ENCODE measurements at places on chromosomes 2 and 18.
A peak's percentile ranks its signal among the peaks of the same experiment; 100 is the strongest.

- no peaks in the 10 kb centered on the region for H3K27me3 ChIP-seq
- H3K36me3 ChIP-seq: no peaks in the 10 kb centered on the region
- H3K4me1 ChIP-seq: no peaks in the 10 kb centered on the region
- DNase-seq: no peak
Measured at GRCh38 chr2:235854276-235854675, 313.9 kb downstream of the GBX2 start.

DNA sequence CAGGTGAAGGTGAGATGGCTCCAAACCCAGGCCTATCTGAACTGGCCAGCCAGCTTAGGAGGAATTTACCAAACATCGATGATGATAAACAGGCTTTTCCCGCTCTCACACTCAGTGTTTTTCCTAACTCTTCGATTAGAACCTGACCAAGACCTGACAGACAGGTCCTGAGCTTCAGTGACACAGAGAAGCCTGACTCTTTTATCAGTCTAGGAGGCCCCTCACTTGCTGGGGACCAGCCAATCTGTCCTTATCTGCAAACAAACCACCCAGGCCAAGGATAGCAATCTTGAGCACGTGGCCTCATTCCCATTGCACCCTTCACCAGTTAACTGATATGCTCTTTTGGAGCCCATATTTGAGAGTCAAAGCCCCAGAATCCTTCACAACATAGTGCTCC lies 1.9 kb upstream of the ITSN2 start:
- H3K4me3 ChIP-seq: no peak overlapping the region
- no peak overlapping the region for H3K27ac ChIP-seq
- no peak for DNase-seq

DNA sequence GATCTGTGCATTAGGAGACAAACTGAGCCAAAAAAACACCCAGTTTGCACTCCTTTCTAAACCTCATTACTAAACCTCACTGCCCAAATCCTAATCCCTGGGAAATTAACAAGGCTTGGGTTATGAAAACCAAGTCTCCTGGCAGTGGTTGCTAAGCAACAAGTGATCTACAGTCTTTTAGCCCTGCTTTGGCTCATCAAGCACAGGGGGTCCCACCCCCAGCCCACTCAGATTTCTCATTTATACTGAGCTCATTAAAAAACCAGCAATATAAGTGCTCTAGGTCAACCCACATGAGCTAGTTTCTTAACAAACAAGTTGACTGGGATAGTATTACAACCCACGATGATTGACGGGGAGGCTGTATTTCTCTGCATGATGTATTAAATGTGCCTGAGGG lies 18.4 kb downstream of the DNER start:
- H3K27me3 ChIP-seq: no peaks in the 10 kb centered on the region
- no peak overlapping the region for H3K4me3 ChIP-seq
- DNase-seq: no peak
- H3K27ac ChIP-seq: no peak overlapping the region
- no peaks in the 10 kb centered on the region for H3K36me3 ChIP-seq
- no peaks in the 10 kb centered on the region for H3K4me1 ChIP-seq

- H3K4me3 ChIP-seq: no peak overlapping the region
- DNase-seq: no peak
- no peaks in the 10 kb centered on the region for H3K4me1 ChIP-seq
- no peaks in the 10 kb centered on the region for H3K36me3 ChIP-seq
- no peaks in the 10 kb centered on the region for H3K27me3 ChIP-seq
- H3K27ac ChIP-seq: no peak overlapping the region
Measured at GRCh38 chr2:74706741-74707140, 52.7 kb downstream of the SEMA4F start.

DNA sequence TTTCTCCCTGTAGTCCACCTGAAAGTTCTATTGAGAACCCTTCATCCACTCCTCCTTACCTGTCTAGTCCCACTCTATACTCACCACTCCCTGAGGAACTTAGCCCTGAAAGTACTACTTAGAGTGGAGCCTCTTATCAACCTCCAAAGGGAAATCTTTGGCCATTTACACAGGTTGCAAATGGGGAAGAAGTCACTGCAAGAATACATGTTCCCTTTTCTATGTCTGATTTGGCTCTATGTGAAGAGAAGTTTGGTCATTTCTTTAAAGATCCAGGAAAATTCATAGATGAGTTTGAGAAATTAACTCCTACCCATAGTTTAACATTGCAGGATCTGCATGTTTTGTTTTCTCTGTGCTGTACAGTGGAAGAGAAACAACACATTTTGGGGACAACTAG lies 22.9 kb upstream of the MGAT4A start:
- no peak for DNase-seq
- no peaks in the 10 kb centered on the region for H3K36me3 ChIP-seq
- no peaks in the 10 kb centered on the region for H3K27me3 ChIP-seq
- no peak overlapping the region for H3K27ac ChIP-seq

DNA sequence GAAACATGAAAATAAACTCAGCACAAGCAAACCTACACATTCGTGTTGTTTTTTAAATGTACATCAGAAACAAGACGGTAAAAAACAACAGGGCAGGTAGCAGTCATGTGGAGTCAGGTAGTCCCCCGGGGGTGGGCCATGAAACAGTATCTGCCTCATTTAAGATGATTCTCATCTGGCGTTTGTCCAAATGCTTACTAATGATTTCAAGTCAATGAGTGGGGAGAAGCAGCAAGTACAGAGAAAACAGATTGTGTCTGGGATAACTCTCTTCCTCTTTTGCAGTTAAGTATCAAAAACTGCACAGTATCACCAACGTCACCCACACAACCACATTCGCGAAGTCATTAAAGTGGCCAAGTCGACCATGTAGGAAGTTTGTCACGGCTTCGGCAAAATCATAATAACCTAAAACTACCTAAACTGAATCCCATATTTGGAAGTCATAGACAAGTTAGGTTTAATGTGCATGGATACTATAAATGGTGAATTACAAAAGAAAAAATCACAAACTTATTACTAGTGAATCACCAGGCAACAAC lies 1.3 kb downstream of the LAPTM4A start:
- no peaks in the 10 kb centered on the region for H3K36me3 ChIP-seq
- H3K27me3 ChIP-seq: no peaks in the 10 kb centered on the region
- no peak for DNase-seq
- peak overlapping the region; percentile 66 for H3K4me3 ChIP-seq
- peak overlapping the region; percentile 100 for H3K27ac ChIP-seq
- peaks cover 5% of the 10 kb centered on the region for H3K4me1 ChIP-seq

Data from breast epithelium (tissue), 4 donors.